Motor neuron (in vitro differentiated cells): ENCODE measurements at places on chromosomes 2 and 18.

GRCh38 chr2:64295326-64296139 is 151.3 kb upstream of the PELI1 start:
- no peak for ATAC-seq

DNA sequence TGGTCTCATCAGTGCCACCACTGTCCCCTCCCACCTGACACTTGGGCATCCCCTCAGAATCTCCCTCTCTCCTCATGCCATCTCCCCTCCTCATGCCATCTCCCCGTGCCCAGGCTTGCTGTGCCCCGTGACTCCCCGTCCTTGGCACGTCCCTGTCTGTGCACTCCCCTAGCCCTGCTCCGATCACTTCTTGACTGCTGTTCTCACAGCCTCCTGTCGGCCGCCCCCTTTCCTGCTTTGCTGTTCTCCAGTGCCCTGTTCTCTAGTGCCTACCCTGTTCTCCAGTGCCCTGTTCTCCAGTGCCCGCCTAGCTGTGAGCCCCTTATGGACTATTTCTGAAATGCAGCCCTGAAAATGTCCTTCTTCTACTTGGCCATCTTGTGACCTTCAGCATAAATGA is 253.8 kb downstream of the ALPK2 start:
- ATAC-seq, result no peak

GRCh38 chr2:3587432-3587831 is 7.5 kb upstream of the COLEC11 start:
- no peak for ATAC-seq

DNA sequence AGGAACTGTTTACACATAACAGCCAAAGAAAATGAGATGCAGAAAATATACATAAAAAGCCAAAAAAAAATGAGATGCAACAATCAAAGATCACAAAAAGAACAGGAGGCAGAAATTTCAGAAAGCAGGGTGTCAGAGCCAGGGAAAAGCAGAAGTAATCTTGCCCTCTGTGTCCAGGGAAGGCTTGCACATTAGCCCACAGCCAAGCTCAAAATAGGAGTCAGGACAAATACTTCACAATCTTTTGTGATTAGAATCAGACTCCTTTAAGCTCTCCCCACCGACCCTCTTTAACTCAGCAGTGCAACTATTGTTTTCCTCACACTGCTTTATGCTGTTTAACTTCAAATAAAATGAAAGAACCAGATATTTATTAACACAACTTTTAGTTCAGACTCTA is 34.6 kb downstream of the IAH1 start:
- peak; percentile 39 for ATAC-seq

GRCh38 chr2:235614900-235615712 is 121.3 kb downstream of the AGAP1 start:
- ATAC-seq, result peak; percentile 80

DNA sequence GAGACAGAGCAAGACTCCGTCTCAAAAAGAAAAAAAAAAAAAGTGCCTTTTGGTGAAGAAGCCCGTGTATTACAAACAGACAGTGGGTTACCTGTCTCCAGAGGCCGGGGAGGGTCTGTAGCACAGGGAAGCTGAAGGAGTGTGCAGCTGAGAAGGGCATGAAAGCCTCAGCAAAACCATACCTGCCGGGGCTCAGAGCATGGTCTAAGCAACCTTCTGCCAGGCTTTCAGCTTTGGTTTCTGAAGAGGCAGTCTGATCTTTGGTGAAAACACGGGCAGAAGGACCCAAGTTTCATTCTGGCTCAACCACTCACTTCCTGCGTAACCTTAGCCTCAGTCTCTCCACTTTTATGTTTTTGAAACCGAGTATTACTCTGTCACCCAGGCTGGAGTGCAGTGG is 21.5 kb downstream of the SH2D6 start:
- no peak for ATAC-seq

DNA sequence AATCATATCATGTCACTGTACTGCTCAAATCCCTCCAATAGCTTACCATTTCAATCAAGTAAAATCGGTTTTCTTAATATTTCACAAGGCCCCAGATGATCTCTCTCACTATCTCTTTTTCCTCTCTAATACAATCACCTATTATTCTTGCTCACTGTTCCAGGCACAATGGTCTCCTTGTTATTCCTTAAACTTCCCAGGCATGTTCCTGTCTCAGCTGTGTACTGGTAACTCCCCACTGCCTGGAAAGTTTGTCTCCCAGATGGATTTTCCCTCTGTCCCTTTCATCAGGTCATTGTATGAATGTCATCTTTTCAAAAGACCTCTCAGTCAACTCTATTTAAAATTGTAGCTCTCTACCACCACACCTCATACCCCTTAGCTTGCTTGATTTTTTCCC is 30.7 kb upstream of the FANCL start:
- ATAC-seq, result no peak

DNA sequence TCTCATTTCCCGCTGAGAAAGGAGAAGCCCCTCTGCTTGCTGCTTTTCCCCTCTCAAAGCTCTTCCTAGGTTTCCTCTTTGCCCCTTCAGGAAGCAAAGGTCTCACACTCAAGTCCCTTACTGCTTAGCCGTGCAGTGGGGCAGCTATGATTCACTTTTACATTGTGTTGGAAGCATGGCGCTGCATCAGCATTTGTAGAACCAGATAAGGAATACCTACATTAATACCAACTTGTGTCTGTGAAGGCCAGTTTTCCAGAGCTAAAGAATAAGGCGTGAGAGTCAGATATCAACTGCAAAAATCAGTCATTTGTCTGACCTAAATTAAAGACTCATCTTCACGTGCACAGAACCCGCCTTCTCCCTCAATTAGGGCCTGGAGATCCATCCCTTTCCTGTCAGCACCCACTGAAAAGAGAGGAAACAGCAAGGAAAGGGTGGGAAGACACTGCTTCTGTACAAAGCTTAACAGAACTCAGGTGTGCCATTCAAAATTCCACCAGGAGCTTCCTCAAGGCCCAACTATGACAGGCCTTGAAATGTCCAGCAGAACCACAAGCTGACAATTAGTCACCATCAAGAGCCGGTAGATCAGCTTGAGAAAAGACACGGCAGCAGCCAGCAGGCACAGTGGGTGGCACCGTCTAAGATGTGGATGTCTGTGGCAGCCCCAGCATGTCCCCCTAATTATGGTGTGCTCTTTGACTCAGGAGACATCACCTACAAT is 16.1 kb upstream of the XDH start:
- no peak for ATAC-seq

DNA sequence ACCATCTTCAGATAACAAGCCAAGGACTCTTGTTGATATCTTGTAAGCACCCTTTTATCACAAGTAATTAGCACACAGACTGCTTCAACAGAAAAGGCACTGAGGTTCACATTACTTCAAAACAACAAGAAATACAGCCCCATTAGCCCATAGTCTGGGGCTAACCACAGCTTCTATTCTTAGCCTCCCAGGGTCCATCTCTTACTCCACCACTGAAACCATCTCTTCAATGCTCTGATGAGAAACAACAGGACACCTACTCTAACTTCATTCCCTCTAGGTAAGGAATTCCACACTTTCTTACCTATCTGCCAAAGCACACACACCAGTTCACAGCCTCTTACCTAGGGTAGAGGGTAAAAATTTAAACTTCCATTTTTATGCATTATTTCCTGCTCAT is 26.4 kb upstream of the CYTIP start:
- ATAC-seq, result no peak

- ATAC-seq, result no peak
Observed at GRCh38 chr18:66077066-66077465, 326.3 kb downstream of the CDH7 start.

DNA sequence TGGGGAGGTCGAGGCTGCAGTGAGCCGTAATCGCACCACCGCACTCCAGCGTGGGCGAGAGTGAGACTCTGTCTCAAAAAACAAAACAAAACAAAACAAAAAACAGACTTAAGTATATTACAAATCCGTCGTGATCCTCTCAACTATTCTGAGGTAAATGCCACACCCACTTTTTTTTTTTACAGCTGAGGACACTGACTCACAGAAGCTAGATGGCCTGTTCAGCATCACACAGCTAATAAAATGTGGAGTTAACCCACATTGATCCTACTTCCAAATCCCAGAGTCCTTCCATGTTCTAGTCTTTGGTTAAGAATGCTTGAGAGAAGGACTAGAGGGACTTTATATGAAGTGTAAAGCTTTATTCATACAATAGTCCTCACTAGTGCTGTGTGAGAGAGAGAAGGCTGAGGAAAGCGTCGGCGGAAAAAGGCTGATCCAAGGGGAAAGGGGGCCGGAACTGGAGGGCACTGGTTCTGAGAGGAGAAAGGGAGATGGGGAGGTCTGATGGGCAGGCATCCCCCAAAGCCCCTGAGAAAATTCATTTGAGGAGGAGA is 627 bp downstream of the RNF25 start:
- ATAC-seq, result peak; percentile 34

DNA sequence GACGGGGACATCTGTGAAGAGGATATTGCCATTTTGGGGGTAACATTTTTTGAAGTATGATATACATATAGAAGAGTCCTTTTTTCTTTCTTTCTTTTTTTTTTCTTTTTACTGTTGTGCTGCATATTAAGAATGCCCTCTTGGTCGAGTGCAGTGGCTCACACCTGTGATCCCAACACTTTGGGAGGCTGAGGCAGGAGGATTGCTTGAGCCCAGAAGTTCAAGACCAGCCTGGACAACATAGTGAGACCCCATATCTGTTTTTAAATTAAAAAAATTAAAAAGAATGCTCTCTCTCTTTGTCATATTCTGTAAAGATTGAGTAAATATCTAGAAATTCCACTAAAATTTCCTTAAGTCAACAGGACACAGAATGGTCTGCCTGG is 3.6 kb downstream of the SH2D6 start:
- no peak for ATAC-seq

DNA sequence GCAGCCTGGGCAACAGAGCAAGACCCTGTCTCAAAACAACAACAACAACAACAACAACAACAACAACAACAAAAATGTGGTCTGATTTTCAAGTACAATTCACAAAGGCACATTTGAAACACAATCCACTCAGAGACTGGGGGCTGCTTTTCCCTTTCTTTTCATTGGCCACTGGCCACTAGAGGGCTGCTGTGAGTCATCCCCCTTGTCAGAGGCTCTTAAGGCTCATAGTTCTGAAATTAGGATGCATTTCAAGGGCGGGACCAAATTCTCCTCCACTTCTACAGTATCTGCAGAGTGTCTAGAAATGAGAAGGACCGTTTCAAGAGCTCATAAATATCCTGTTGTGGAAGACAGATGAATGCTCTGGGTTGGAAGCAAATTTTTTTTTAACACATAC is 285.4 kb downstream of the NRXN1 start:
- no peak for ATAC-seq

GRCh38 chr2:70992945-70993853 is 1.5 kb downstream of the TEX261 start:
- ATAC-seq, result no peak

- ATAC-seq, result peak; percentile 21
Observed at GRCh38 chr2:183490914-183491313, 366.7 kb downstream of the NUP35 start.

DNA sequence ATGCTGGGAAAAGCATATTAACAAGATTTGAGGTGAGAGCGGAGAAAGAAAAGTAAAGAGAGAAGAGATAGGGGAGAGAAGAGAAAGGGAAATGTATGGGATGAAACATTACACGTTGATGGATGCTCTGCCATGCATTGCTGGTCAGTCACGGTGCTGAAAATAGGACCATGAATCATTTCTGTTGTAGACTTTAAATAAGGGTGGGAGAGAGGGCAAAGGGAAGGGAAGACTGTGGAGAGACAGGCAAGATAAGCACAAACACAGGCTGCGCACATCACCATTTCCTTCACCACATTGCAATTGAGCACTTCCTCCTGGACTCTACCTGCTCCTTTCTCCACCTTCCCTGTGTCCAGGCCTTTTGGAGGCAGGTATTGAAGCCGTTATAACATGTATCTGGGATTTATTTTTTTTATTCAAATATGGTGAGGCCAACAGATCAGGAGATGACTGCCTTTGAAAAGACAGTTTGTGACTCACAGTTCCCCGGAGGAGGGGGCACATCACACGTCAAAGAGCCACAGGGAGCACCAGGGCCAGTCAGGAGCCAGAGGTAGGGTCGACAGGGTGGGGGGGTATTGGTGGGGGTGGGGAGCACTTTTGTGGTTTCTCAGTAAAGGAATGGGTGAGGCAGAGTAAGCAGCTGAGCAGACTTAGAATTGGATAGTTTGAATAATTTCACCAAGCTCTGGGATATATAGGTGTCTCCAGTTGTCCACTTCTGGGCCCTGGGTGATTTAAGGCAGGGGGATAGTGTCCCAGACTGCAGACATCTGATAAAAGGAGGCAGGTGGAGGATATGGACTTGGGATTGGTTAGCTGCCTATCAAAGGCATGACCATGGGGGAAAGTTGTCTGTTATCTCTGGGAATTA is 372.8 kb upstream of the ST6GAL2 start:
- no peak for ATAC-seq

DNA sequence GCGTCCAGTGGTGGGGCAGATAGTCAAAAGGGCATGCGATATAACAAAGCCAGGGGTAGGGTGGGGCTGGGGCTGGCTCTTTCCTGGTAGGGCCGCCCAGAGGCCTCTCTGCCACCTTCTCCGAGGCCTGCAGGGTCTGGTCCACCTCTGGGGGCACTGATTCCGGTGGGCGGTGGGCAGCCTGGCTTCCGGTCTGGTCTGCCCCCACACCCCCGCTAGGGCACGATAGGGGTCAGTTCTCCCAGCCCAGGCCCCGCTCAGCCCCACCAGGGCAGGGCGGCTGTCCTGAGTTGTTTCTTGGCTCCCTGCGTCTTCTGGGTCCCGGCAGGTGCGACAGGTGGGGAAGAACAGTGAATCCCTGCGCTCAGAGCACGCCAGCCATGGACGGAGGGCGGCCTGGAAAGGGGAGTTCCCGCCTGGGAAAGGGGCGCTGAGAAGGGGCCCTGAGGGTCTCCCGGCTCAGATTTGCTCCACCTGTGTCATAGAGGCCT is 707 bp upstream of the ERFE start:
- no peak for ATAC-seq

DNA sequence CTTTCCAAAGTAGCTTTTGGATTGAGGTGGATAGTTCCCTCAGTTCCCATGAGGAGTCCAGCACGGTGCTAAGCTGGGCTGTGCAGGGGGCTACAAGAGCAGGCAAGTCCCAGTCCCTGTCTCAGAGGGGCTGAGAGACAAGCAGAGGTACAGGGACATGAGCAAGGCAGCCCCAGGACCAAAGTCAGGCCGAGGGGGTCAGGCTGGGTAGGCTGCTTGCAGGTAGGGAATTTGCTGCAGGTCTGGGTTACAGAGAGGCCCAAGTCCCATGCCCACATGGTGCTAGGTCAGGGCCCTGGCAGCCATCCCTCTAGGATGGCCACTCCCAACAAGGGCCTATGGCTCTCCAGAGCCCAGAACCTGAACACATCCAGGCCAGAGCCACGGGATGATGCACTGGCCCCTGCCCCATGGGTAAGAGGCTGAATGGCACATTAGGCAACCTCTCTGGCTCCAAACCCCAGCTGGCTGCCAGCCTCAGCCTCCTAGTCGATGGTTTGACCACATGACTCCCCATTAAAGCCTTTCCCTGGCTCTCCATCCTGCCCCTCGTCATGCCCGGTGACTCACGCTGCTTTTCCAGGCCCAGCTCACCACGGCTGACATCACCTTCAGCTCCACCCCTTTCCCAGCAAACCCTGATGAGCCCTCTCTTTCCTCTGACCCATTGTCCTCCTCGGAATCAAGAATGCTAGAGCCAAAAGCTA is 83.7 kb downstream of the SDC1 start:
- peak; percentile 91 for ATAC-seq
